ENCODE measurements at places on chromosomes 13 and 19. TPM values are rescaled to one million over a fixed set of nuclear protein-coding genes. Genes with fewer than 3 reads are reported as not detected.

PSG7 gene
- total RNA-seq: not detected

GARIN5A gene
- total RNA-seq: 0.39 TPM

URAD gene
- not detected for total RNA-seq

ZNF473 gene
- 10.1 TPM for total RNA-seq

MAST3 gene
- total RNA-seq: 16.5 TPM
